Renal cortical epithelial cell (primary cell): ENCODE measurements at places on chromosomes 5 and 9. TPM values are rescaled to one million over a fixed set of nuclear protein-coding genes. Genes with fewer than 3 reads are reported as not detected.

GRCh38 chr5:110909950-110910349, 161.6 kb upstream of the TSLP start:
- DNase-seq: no peak

GRCh38 chr9:127126971-127127370, 4.5 kb upstream of the ANGPTL2 start:
- DNase-seq: no peak

The ZDHHC21 gene
- 11.6 and 21.3 TPM in 2 replicates for total RNA-seq

DNA sequence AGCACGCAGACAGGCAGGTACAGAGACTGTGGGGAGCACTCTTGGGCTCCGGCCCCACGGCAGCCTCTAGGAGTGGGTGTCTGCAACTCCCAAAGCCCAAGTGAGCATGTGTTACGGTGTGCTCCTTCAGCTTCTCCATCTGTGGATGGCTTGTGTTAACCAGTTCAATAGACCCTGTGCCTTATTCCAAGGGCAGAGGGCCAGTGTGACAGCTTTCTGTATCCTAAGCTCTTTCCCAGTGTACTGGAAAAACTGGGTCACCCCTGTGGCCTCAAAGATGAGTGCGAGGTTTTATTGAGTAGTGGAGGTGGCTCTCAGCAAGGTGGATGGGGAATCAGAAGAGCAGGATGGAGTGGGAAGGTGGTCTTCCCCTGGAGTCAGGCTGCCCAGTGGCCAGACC, 78.3 kb downstream of the ADAMTS16 start:
- DNase-seq: no peak

DNA sequence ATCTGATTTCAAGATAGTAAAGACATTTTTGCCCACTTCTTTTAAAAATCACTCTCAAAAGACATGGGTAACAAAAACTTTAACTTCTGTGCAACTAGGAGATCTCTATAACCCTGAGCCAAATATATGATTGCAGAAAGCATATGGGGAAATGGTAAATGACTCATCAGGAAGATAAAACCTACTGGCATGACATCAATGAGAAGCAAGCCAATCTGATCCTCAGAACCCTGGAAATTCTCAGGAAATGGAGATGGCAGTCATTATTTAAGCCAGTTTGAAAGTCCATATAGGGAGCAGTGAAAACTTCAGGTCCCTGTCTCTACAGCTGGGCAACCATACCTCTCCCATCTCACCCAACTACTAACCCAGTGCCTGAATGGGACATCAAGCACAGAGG, 249.7 kb upstream of the NREP start:
- DNase-seq: no peak

- DNase-seq: no peak
These were observed 8.8 kb upstream of the ADGRV1 start for GRCh38 chr5:90549729-90550275.

DNA sequence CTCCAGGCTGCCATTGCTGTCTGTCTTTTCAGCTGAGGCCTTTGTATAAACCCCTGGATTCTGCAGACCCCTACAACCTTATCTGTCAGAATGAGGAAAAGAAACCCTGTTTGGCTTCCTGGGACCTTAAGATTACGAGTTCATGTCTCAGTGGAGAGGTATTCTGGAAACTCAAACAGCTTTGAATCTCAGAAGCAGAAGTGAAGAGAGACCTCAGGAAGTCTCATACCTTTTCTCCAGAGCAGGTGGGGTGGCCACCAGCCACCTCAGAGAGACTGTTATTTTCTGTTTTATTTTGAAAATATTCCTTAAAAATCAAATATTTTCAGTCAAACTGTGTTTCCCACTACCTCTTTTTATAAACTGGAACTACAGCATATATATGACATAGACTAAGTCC, 457.5 kb downstream of the TMEM232 start:
- DNase-seq: no peak

DNA sequence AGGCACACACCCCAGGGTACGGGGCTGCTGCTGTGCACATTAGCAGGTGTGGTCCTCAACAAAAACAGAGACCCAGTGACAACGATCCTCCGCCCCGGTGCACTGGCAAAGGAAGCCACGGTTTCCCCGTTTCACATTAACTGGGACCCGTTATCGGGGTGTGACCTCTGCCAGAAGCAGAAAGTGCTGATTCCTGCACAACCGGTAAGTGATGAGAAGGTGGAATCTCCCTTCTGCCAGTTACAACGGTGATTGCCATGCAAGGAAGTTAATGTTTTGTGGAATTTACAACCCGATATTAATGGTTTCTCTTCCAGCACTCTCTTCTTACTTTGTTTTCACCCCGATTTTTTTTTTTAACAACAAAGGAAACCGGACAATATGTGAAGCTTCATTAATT, 294.9 kb upstream of the IRX1 start:
- peak; percentile 47 for DNase-seq

- no peak for DNase-seq
These were observed 85.4 kb downstream of the TMEM167A start for GRCh38 chr5:82991678-82992323.

GRCh38 chr5:128673970-128674369, 135.9 kb upstream of the FBN2 start:
- DNase-seq: no peak

DNA sequence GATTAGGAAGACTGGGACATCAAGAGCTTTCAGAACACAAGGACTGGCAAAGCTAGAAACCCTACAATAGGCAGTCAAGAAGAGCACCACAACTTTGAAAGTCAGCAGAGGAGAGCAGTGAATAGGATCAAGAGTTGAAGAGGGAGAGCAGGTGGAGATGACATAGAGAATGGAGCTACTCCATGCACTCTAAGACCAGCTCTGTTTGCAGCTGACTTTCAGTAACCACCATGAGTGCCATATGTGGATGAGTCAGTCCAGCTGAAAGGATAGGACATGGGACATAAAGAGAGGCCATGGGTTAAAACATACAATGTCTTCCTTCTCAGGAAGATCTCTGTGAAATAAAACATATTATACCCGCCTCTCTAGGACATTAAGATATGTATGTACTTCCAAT, 289.1 kb upstream of the KLF4 start:
- no peak for DNase-seq

- DNase-seq: peak; percentile 72
These were observed 9.3 kb upstream of the WWC1 start for GRCh38 chr5:168282120-168282519.

- no peak for DNase-seq
These were observed 159.4 kb downstream of the PIK3R1 start for GRCh38 chr5:68374796-68375518.

DNA sequence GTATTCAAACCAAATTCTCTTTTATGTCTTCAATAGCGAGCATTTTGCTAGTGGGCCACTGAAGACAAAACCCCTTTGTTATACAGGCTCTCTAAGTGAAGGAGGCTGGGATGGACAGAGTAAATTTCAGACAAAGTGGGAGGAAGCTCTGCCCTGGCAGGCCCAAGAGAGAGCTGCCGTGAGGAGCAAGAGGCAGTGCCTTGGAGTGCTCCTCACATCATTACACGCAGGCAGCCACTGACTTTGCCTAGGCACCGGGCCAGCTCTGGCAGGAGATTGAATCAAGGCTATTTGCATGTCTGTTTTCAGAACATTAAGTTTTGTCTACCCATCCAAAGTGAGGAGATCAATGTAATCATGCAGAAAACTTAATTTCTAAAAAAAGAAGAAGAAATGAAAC, 167.7 kb downstream of the CCDC192 start:
- DNase-seq: no peak

- no peak for DNase-seq
These were observed 16.9 kb upstream of the NKD2 start for GRCh38 chr5:991472-992267.

GRCh38 chr5:11757661-11758060, 146.6 kb downstream of the CTNND2 start:
- DNase-seq: no peak

The AJM1 gene
- total RNA-seq: 0.35 and 1.8 TPM in 2 replicates

- no peak for DNase-seq
These were observed 13.8 kb downstream of the TBC1D2 start for GRCh38 chr9:98241357-98242300.

GRCh38 chr9:1837453-1838084, 177.6 kb upstream of the SMARCA2 start:
- peak; percentile 3 for DNase-seq

GRCh38 chr5:113224605-113225065, 210.2 kb downstream of the TSSK1B start:
- no peak for DNase-seq
